Occipital lobe (tissue), 3 donors: ENCODE measurements at places on chromosomes 4 and X. TPM values are rescaled to one million over a fixed set of nuclear protein-coding genes. Genes with fewer than 3 reads are reported as not detected.

The AP1AR gene
- total RNA-seq: 127 TPM

The GPR119 gene
- not detected for total RNA-seq

The HS6ST2 gene
- 5.0 TPM for total RNA-seq

The MAP7D3 gene
- total RNA-seq: 1.4 TPM

The NSUN7 gene
- total RNA-seq: 4.4 TPM

The PDE5A gene
- total RNA-seq: 17.9 TPM

GRCh38 chrX:119189595-119189994 is 46.5 kb upstream of the PGRMC1 start:
- peak; percentile 1 for DNase-seq

- DNase-seq: no peak
Observed at GRCh38 chrX:7215842-7216241, 67.9 kb upstream of the PUDP start.

DNA sequence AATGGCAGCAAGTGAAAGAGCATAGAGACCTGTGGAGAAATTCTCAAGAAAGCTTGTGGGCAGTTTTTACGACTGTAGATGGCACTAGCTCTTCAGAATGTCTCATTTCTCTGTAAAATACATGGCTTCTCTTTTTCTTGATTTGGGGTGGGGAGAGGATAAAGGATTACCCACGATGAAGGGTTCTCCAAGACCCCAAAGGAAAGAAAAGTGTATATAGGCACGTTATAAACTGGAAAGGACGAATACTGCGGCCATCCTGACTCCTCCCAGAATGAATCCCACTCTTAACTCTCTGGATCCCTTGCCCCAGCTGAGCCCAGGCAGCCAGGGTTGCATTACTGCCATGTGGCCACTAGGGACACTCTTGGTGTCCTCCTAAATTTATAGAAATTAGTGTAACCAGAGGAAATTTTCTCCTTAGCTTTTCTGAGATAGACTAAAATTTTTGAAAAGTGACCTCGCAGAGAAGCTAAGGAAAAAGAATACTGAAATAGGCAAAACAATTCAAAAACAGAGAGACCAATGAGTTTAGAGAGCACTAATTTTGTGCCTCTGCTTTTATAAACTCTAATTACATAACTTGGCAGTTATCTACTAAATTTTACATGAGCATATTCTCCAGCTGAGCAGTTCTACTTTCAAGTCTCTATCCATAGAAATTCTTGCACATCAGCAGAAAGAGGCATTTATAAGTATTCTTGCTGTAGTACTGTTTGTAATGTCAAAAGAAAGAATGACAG is 37.8 kb upstream of the PCDH19 start:
- no peak for DNase-seq

GRCh38 chrX:1244164-1245076 is 24.2 kb upstream of the CSF2RA start:
- no peak for DNase-seq

- DNase-seq: no peak
Observed at GRCh38 chr4:134544303-134544770, 342.7 kb upstream of the PABPC4L start.

DNA sequence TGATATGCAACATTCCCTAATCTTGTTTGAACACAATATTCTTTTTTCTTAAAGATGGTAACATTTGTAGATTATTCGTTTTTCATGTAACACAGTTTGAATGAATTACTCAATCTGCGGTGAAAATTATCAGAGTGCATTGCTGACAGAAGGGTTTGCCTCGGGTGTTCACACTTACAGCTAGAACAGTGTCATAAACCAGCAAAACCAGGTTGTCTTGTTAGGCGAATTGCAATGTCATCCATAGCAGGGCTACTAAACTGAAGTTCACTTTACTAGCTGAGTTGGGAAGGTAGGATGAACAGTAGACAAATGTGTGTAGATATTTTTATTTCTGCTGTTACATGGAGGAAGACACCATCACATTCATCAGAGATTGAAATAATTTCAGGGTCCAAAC is 98.9 kb downstream of the SLC39A8 start:
- DNase-seq: no peak

- DNase-seq: no peak
Observed at GRCh38 chr4:70133473-70133872, 20.6 kb upstream of the PRR27 start.
